ENCODE measurements at places on chromosomes 2 and 18.

GRCh38 chr2:146820672-146821071, 1024.2 kb upstream of the ACVR2A start:
- DNase-seq, result no peak

- DNase-seq, result no peak
Observed at GRCh38 chr18:21557607-21558253, 42.8 kb downstream of the ESCO1 start.

GRCh38 chr2:49973917-49974368, 819.6 kb upstream of the FSHR start:
- DNase-seq, result peak; percentile 5

DNA sequence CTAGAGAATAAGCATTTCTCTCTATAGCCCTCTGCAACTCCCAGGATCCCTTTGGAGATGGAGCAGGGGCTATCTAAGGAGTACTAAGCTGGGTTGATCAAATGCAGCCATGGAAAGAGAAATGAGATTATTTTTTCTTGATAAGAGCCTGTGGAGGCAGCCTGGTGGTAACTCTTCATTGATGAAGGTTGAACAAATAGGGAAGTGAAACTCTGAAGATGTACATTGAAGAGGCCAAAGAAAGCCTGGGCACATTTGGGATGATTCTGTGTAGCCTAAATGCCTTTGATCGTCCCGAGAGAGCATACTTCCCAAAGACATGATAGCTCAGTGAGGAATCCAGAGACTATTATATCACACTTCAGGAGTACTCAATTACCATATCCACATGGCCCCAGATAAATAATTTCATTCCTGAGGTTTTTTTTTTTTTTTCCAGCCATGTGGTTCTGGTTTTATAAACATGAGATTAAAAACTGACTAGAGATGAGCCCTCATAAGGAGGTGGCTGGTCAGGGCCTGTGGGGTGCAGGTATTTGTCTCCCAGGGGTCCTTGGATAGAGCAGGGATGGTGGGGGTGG, 192.5 kb downstream of the TPGS2 start:
- DNase-seq, result no peak

- DNase-seq, result no peak
Observed at GRCh38 chr2:29222381-29223179, 107.4 kb downstream of the CLIP4 start.

DNA sequence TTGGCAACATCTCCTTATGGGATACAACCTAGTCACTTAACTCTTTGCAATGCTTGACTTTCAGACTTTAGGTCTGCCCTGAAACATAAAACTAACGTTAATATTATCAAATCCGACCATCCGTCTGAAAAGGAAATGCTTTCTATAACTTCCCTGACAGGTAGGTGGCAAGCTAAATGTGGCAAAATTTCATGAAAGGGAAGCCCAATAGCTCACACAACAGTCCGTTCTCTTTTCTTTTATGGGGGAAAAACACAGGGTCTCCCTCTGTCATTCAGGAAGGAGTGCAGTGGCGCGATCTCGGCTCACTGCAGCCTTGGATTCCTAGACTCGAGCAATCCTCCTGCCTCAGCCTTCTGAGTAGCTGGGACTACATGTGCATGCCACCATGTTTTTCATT, 52.9 kb downstream of the SFT2D3 start:
- DNase-seq, result no peak

- no peak for DNase-seq
Observed at GRCh38 chr2:158115202-158115767, 13.6 kb downstream of the UPP2 start.

DNA sequence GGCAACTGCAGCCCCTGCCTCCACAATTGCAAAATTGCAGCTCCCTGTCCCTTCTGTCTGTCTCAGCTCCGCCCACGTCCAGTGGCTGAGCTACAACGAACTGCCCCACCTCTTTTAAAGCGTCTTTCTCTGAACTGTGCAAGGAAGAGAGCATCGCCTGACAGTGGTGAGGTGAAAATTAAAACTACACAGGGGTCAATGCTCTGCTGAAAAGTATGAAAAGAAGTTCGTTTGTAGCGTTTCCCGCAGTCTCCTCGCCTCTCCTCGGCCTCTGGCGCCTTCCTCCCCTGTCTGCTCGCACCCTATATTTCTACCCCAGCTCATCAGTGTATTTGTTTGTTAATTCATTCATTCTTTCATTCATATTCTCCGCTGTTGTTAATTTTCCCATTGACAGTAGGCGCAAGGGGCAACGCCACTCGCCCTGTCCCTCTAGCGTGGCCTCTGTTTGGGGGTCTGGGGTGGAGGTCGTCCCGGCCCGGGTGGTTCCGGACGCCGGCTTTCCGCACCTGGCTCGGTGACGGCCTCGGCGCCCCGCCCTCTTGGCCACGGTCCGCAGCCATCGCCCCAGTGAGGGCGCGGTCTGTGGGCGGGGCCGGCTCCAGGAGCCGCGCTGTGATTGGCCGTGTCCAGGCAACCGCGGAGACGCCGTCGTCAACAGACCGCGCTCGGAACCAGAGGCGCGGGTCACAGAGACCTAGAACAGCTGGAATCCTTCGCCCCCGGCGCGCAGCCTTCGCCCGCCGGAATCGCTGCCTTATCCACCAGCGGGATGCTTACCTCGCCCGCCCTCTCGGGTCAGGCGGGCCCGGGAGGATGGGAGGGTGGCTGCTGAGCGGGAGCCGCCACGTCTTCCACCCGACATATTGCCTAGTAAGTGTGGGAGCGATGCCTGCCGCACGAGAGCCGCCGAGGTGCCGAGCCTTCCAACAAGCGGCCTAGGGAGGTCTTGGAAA, at the start of gene VWA3B:
Gene VWA3B (plus strand): TSS at position 677 of the 956 bp plus-strand sequence. CDS start 5,926 bp downstream, outside the sequence.
- DNase-seq, result no peak

- DNase-seq, result no peak
Observed at GRCh38 chr2:234331966-234332365, 164.9 kb downstream of the ARL4C start.

GRCh38 chr18:23302511-23302850, 150.6 kb upstream of the RIOK3 start:
- no peak for DNase-seq

- no peak for DNase-seq
Observed at GRCh38 chr2:11742702-11743357, 3.6 kb upstream of the LPIN1 start.

DNA sequence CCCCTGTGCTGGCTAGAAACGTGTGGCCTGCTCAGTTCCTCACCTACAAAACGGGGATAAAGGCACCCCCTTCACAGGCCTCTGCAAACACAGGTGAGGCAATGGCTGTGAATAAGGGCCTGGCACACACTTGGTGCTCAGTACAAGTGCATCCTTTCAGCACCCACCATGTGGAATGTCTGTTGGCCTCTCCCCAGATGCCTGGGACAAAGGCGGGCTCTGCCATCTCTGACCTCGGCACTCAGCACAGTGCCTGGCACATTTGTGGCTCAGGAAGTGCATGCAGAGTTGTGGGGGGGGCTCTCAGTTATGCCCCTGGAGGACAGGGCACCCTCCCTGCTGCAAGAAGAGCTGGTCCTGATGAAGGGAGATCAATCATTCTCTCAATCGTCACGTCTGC, 224.6 kb upstream of the RAB6C start:
- no peak for DNase-seq

DNA sequence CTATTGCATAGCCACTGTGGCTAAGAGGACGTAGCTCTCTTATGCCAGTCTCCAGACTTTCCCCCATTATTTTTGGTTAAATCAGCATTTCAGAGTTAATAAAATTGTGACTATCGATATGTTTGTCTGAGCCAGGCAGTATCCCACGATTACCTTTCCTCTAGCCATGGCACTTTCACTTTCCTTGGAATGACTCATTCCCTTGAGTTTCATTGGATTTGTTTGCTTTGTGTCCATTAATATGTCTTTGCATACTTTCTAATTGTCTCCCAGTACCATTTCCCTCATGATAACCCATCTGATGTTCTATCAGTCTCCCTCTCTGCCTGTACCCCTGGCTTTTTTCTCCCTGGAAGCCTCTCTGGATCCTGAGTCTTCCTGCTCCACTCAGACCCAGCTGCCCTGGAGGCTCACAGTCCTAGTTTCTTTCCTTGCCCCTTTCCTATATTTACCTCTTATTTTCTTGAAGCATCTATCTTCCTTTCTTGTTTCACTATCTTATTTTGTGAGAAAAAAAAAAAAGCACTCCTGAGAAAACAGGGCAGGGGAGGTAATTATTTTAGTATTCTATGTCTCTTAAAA, 126.1 kb downstream of the MTX2 start:
- no peak for DNase-seq

- DNase-seq, result no peak
Observed at GRCh38 chr18:5600378-5601071, 56.7 kb upstream of the EPB41L3 start.

DNA sequence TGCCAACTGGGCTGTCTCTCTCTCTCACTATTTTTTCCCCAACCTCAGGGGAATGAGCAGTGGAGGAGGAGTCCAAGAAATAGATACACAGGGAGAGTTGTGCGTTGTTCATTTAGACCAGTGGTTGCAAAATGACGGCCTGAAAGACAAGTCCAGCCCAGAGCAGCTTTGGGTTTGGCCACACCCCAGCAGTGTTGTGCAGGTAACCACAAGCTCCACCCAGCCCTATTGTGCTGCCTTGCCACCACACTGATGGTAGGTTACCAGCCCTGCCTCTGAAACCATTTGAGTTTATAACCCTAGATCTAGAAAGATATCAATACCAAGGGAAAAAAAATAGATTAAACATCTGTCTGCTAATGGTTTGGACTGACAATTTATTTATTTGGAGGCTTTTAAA, 144.3 kb downstream of the CMPK2 start:
- DNase-seq, result no peak

All from non-pigmented ciliary epithelial cell (primary cell).